ENCODE measurements at places on chromosomes 13 and 19. TPM values are rescaled to one million over a fixed set of nuclear protein-coding genes. Genes with fewer than 3 reads are reported as not detected.

The UPK1A gene
- not detected for total RNA-seq

The FPR3 gene
- not detected for total RNA-seq

The DPF1 gene
- total RNA-seq = 4.9 TPM

The ZNF223 gene
- total RNA-seq = 14.4 TPM

The GALP gene
- not detected for total RNA-seq

The SYCN gene
- total RNA-seq = not detected

The PNMA8A gene
- total RNA-seq = 27.5 TPM

The AMER2 gene
- 0.07 TPM for total RNA-seq

The RPS16 gene
- 1,510 TPM for total RNA-seq

The OVOL3 gene
- not detected for total RNA-seq

The DIRAS1 gene
- total RNA-seq = 8.6 TPM
